ENCODE measurements at places on chromosomes 7 and 10.

DNA sequence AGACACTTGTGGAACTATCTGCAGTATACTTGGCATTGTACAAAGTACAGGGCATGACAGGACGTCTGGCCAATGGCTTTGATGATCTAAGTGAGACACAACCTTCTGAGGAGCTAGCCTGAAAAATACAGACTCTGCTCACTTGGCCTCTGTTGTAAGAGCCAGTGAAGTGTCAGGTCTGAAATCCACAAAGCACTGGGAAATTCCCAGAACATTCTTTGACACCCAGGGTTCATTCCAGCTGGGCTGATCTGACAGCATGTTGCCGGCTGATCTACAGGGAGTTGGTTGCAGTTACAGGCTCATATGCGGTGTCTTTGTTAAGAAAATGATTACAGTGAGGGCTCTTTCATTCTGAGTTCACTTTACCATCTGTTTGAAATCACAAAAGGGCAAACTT lies 354.6 kb downstream of the PHF14 start:
- DNase-seq: no peak

- DNase-seq: no peak
Measured at GRCh38 chr7:14260011-14260410, 270.5 kb upstream of the ETV1 start.

GRCh38 chr7:18491871-18492270 lies 3.7 kb upstream of the HDAC9 start:
- no peak for DNase-seq

GRCh38 chr10:51176976-51177695 lies 102.8 kb downstream of the PRKG1 start:
- no peak for DNase-seq

DNA sequence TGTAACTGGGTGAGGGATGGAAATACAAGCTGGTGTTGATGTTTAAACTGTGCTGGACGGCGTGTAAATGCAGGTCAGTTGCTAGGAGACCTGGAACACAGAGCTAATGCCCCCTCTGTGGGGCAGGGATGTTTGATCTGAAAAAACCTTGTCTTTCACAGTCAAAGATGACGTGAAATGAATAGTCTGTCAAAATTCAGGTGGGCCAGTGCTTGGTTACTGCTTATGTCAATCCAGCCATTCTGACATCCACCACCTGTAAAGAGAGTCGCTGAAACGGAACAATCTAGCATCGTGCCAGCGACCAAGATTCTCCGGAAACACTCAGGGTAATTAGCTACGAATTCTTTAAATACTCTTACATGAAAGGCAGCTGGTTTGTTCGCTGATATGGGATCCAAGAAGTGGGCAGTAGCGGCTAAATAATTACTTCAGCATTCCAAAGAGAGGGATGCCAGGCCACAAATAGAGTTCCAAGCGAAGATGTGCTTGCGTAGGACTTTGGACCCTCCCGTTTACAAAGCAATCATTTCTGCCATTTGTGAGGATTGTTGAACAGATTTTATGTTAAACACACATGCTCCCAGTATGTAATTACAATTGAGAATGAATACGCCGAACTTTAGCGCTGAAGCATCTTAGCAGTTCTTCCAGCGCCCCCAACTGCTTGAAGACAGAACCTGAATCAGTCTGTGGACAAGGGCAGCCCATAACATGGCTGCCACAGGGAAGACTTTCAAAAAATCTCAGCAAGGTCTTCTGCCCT lies 7.3 kb upstream of the ASB4 start:
- peak; percentile 34 for DNase-seq

DNA sequence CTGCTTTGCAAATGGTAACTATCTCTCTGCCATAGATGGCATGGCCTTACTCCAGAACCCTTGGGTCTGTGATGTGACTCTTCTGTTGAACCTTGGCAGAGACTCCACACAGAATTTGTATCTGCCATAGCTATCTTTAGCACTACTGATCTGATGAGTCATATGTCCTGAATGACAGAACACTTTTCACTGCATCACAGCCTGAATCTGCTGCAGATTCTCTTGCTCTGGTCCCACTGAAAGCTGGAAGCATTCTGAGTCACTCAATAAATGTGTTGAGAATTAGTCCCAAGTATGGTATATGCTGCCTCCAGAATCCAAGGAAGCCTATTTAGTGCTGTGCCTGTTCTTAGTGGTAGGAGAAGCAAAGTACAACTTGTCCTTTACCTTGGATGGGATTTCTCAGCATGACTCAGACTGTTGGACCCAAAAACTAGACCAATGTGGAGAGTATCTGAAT lies 39.5 kb upstream of the ANKRD1 start:
- no peak for DNase-seq

GRCh38 chr10:3623746-3624145 lies 161.3 kb downstream of the KLF6 start:
- DNase-seq: no peak

GRCh38 chr10:100890673-100891317 lies 22.0 kb upstream of the SLF2 start:
- DNase-seq: no peak

- no peak for DNase-seq
Measured at GRCh38 chr10:48957361-48958151, 17.9 kb upstream of the LRRC18 start.

DNA sequence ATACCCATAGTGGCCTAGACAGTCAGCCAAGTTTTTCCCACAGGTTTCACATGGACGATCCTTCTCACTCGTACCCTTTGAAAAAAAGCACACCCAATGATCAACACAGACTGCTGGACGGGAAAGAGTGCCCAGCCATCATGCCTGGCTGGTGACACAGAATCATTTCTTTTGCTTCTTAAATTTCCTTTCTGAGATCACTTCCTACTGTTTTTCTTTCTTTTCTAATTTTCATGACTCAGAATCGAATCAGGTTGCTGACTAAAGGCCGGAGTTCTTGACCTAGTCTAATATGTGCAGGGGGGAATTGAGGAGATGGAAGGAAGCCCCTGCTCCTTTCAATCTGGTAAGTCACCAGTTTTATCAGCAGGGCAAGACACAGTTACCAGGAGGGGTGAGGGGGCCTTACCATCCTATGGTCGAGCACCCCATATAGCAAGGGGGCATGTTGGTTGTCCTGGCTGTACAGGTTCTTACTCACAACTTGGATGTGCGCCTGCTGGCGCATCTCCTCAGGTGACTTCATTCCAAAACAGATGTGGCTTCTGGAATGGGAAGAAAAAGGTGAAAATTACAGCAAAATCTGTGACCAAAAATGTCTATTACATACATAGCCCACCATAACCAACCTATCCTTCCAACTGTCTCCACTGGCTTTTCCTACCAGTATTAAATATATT lies 3.5 kb downstream of the POLR3A start:
- no peak for DNase-seq

DNA sequence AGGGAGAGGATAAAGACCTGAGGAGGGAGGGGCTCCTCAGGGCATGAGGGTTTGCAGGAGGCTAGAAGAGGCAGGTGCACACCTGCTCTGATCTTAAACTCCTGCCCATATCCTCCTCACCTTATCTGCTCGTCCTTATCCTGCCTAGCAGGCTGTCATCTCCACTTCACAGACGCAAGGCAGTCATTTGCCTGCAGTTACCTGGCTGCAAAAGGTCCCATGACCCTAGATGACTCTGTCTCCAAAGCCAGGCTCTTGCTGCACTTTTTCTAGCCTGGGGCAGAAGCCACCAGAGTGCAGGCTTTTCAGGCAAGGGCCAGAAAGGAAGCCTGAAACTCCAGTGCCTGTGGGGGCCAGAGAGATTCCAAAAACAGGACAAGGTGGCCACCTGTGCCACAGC lies 1.7 kb upstream of the ZNF853 start:
- DNase-seq: peak; percentile 53

- DNase-seq: peak; percentile 44
Measured at GRCh38 chr10:106863549-106863948, 301.0 kb downstream of the SORCS1 start.

GRCh38 chr7:80900583-80901576 lies 18.0 kb downstream of the SEMA3C start:
- DNase-seq: no peak

- no peak for DNase-seq
Measured at GRCh38 chr10:113320987-113321386, 231.9 kb upstream of the HABP2 start.

- DNase-seq: no peak
Measured at GRCh38 chr7:142806022-142806356, 35.2 kb downstream of the PRSS2 start.

GRCh38 chr10:131513445-131513844 lies 201.9 kb upstream of the TCERG1L start:
- DNase-seq: no peak

DNA sequence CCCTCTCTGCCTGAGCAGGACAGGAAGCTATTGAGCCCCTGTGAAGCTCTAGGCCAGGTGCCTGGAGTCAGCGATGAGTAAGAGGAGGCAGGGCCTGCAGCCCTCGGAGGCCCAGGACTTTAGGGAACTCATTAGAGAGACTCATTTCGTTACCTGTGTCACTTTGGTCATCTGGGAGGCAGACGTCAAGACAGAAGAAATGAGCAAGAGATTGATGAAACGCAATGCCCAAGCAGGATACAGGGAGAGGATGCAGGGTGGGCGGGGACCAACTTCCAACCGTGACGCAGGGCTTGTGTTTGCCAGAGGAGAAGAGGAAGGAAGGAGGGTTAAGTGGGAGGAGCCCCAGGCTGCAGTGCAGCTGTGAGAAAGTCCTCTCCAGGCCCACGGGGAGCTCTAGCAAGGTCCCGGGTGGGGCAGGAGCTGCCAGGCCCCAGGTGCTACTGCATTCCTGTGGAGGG lies 26.4 kb upstream of the GNA12 start:
- no peak for DNase-seq

- no peak for DNase-seq
Measured at GRCh38 chr7:11403781-11404180, 428.2 kb downstream of the THSD7A start.

DNA sequence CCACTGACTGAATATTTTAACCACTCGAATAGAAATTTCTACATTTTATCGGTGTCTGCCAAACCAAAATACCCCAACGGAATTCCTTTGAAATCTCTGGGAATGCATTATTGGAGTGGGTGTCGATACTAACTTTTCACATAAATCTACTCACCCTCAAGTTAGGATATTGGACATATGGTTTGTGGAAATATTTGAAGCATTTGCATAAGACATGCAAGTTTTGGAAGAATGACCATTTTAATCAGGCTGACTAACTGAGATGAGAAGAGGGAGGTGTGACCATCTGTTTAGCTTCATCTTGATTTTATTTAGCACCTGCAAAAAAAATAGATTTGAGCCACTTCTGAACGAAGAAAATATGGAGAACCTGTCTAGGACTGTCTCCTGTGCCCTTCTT lies 61.2 kb downstream of the KLF6 start:
- DNase-seq: no peak

- DNase-seq: no peak
Measured at GRCh38 chr7:27939893-27940292, 199.9 kb downstream of the TAX1BP1 start.
